A549 treated with dexamethasone at 1 μM for 4 hours (cell line): ENCODE measurements at places on chromosomes 2 and 18. TPM values are rescaled to one million over a fixed set of nuclear protein-coding genes. Genes with fewer than 3 reads are reported as not detected.

The CYRIA gene
- total RNA-seq, result 0.31 to 0.58 TPM (median 0.46 TPM) in 5 replicates

The ZSWIM2 gene
- not detected in 5 replicates for total RNA-seq

The ERFE gene
- total RNA-seq, result 4.8 to 7.9 TPM (median 7.4 TPM) in 5 replicates

The LOXHD1 gene
- total RNA-seq, result not detected in 5 replicates

The SPDYA gene
- 0.14 to 0.28 TPM (median 0.26 TPM) in 4 of 5 replicates, not detected in the other for total RNA-seq

The DIPK1C gene
- 0.02 TPM in 1 of 5 replicates, not detected in the others for total RNA-seq

The ABHD1 gene
- total RNA-seq, result 0.50 to 1.8 TPM (median 1.5 TPM) in 5 replicates

The CCDC85A gene
- total RNA-seq, result 0.25 to 0.39 TPM (median 0.34 TPM) in 5 replicates

The FAM210A gene
- total RNA-seq, result 21.6 to 25.3 TPM (median 22.1 TPM) in 5 replicates

The CCDC178 gene
- total RNA-seq, result not detected in 5 replicates

The UBXN2A gene
- 20.2 to 26.6 TPM (median 24.2 TPM) in 5 replicates for total RNA-seq

The ATP6V1B1 gene
- total RNA-seq, result 1.2 to 2.4 TPM (median 1.8 TPM) in 5 replicates

The CPO gene
- 0.11 to 0.16 TPM in 2 of 5 replicates, not detected in the others for total RNA-seq

The KCNK3 gene
- total RNA-seq, result 0.45 to 0.86 TPM (median 0.64 TPM) in 5 replicates

The REG1B gene
- not detected in 5 replicates for total RNA-seq

The ARPC2 gene
- total RNA-seq, result 291 to 312 TPM (median 310 TPM) in 5 replicates

The ICOS gene
- not detected in 5 replicates for total RNA-seq
